ENCODE measurements at places on chromosomes 4 and X.

DNA sequence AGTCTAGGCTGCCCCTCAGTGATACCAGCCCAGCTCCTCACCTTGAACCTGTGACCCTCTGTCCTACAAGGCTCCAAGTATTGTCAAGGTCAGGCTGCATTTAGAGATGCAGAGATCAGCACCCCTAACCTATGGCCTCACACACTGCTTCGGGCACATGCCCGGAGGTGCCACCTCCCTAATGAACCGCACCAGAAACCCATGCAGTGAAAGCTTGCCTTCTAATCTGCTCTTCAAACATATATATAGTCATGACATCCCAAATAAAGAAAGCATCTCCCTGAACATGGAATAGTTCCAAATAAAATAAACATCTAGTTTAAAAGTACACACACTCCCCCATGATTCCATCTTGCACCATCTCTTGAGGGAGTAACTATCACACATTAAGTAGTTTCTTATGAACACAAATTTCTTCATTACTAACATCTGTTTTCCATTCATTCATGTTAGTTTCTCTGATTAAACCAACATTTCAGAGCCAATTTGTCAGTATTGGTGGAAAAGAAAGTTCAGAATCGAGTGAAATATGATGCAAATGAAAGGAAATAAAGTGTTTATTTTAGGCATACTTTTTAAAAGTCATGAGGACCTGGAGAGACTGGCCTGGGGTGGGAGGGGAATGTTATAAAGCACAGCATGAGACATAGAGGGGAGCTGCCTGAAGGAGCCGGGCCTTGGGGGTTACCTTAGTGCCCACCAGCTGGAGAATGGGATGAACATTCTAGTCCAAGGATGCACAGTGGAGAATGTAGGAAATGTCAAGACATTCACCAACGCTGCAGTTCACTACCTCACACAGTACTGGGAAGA, 19.2 kb downstream of the CC2D2A start:
- DNase-seq, result no peak

DNA sequence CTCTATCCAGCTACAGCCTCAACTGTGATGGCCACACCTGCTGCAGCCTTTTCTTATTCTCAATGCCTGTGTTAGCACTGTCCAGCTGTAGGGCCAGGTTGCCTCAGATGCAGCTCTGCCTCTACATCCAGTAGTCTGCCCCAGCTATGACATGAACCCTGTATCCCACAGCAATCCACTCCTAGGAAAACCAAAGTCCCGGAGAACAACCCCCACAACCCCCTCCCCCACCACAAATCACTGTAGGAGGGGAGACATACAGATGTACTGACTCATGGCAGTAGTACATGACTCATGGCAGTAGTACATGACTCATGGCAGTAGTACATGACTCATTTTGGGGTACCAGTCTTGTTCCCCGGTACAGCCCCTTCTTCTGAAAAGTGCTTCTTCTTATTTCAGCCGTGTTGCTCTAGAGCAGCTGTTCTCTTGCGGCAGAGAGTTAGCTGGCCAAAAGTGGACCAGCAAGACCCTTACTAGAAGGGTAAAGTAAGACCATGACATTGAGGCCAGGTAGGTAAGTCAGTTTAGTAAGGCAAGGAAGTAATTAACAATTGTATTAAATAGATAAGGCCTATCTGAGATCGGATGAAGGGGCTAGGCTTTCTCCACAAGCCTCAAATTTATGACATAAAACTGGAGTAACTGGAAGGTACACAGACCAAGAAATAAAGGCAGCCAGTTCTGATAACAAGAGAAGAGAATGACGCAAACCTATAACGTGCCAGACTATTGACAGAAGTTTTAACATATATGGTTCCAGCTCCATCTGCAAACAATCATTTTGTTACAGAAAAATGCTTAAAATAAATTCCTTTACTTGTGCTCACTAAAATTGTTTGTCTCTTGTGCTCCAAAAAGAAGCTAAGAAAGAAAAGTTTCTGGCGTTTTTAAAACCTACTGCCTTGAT, 221.4 kb downstream of the TACR3 start:
- DNase-seq, result no peak

- peak; percentile 52 for DNase-seq
These were observed 426 bp downstream of the SLBP start for GRCh38 chr4:1711571-1712215.

GRCh38 chr4:144223149-144223548, 82.6 kb upstream of the GYPA start:
- no peak for DNase-seq

- DNase-seq, result no peak
These were observed 5.1 kb downstream of the UBA1 start for GRCh38 chrX:47198687-47199080.

- DNase-seq, result no peak
These were observed 134.7 kb upstream of the USP9X start for GRCh38 chrX:40950546-40950945.

GRCh38 chr4:109497511-109497910, 62.5 kb upstream of the MCUB start:
- DNase-seq, result no peak

- DNase-seq, result peak; percentile 54
These were observed 586 bp upstream of the NSG1 start for GRCh38 chr4:4386296-4386735.

- no peak for DNase-seq
These were observed 54.4 kb upstream of the CLNK start for GRCh38 chr4:10738826-10739489.

GRCh38 chrX:20545538-20545937, 278.8 kb upstream of the RPS6KA3 start:
- DNase-seq, result no peak

- no peak for DNase-seq
These were observed 90.7 kb downstream of the WFS1 start for GRCh38 chr4:6360385-6360784.

- DNase-seq, result no peak
These were observed 558.5 kb downstream of the IL15 start for GRCh38 chr4:142194905-142195304.

GRCh38 chrX:153971450-153972367, at the start of gene HCFC1:
TSS of gene HCFC1 (minus strand) at chrX:153971818. CDS start at chrX:153970840, 978 bp downstream.
- DNase-seq, result peak; percentile 92

GRCh38 chr4:182897601-182898478, 19.3 kb downstream of the DCTD start:
- no peak for DNase-seq

DNA sequence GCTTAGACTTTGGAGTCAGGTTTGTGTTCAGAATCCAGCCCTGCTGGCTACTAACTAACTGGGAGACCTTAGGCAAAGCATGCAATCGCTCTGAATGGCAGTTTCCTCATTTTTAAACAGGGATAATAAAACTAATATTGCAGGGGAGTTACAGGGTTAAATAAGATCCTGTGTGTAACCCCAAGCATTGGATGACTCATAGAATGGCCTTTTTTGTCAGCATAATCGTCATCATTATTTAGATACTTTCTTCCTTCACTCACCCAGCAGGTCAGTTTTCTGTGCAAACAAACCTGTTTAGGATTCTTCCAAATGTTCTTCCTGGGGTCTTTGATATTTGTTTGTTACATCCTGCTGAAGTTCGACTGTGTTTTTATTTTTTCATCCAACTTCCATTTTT, 208.2 kb downstream of the EVC2 start:
- DNase-seq, result no peak

DNA sequence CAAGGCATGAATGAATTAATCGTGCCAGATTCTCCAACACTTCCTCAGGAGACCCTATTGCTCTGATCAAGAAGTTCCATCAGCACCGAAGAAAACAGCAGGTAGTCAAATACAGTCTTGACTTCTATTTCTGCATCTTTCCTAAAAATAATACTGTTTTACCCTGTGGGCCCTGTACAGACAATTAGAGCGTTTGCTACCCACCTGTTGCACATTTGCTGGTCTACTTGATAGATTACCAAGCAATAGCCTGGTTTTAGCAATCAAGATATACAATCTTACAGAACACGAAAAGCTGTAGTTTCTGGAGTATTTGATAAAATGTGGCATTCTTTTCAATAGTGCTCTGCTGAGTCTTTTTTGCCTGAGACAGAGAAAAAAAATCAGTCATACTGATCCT, 12.3 kb downstream of the GPR174 start:
- no peak for DNase-seq

DNA sequence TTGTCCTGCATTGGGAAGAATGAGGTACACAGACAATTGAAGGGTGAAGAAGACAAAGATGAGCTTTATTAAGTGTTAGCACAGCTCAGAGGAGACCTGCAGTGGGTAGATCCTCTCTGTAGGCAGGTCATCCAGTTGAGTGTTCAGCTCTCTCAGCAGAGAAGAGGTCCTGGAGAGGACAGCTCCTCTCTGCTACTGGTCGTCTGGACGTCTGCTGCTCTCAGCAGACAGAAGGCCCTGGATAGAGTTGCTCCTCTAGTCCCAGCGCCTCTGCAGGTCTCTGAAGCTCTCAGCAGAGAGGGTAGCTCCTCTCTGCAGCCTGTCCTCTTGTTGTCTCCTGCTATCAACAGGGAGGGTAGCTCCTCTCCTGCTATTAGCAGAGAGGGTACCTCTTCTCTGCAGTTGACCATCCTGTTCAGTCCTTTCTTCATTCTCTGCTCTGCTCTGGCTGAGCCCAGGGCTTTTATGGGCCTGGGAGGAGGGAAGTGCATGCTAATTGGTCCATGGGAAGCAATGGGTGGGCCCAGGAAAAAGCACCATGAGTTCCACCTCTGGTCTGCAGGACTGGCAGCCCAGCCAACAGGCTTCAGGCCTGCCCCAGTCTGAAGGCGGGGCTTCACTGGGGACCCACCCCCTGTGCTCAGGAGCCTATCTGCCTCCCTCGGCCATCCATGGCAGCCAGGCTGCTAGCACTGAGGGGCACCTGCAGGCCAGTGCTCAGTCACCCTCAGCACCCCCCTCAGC, 54.1 kb upstream of the IBSP start:
- no peak for DNase-seq

DNA sequence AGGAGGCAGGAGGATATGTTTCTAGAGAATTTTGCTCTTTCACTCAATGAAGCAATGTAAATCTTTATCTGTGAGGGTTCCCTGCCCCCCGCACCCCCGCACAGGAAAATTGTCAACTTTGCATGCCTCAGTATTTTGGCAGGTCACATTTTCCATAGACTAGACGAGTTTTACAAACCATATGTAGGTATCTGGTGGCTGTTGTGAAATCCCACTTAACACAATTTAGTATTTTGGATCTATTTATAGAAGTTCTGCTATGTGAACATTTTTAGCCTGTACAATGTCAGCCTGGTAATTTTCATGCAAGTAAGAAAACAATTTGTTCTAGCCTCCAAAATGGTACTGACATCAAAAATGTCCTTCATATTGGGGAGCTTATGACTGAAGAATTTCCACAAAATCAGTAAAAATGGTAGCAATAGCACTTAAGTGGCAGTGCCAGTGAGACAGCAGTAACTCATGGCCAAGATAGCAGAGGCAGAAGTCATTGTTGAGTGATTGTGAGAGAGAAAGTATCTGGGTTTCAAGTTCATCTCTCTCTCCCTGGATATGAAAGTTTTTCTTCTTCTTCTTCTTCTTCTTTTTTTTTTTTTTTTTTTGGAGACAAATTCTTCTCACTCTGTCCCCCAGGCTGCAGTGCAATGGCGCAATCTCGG, 12.4 kb upstream of the FRYL start:
- no peak for DNase-seq

DNA sequence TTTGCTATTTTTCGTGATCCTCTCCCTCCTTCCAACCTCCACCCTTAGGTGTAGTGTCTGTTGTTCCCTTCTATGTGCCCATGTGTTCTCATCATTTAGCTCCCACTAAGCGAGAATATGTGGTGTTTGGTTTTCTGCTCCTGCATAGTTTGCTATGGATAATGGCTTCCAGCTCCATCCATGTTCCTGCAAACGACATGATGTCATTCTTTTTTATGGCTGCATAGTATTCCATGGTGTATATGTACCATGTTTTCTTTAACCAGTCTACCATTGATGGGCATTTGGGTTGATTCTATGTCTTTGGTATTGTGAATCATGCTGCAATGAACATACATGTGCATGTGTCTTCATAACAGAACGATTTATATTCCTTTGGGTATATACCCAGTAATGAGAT, 102.7 kb downstream of the SEL1L3 start:
- DNase-seq, result no peak

- no peak for DNase-seq
These were observed 7.6 kb downstream of the HS3ST1 start for GRCh38 chr4:11421116-11421515.

DNA sequence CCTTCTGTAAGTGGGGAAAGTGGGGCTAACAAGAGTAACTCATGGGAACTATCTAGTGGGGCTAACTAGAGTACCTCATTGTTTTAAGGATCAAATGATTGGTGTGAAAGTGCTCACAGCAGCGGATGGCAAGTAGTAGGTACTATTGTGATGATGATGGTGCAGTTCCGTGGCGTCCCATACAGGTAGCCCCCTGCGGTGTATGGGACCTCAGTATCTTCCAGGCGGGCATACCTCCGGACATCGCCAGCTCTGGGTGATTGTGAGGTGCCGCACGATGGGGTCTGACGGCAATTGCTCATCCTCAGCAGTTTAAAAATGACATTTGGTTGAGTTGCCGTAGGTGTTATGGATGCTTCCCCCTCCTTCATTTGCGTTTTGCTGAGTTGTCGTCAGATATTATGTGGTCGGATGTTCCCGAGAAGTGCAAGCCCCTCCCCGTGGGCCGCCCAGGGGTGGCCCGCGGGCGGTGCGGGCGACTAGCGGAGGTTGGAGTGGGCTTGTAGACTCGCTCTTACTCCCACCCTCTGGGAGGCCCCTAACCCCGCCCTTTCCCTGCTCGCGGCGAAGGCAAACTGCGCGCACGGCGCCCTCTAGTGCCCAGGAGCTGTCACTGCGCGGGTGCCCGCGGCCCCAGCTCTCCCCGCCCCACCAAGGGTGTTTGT, 18.3 kb upstream of the GPR101 start:
- DNase-seq, result peak; percentile 65

DNA sequence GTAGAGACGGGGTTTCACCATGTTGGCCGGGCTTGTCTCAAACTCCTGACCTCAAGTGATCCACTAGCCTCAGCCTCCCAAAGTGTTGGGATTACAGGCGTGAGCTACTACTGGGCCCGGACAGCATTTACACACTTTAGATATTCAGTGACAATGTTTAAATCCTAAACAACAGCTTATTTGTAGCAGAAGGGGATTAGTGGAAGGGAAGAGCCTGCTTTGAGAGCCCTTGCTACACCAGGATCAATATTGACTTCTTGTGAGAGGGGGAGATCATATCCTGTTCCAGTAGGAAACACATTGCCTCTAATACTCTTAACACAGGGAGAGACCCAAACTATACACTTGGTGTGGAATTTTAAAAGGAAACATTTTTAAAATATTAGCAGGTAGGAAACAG, 7.1 kb downstream of the MGST2 start:
- no peak for DNase-seq
